Activated T-helper 1 cell treated with anti-CD3 and anti-CD28 coated beads, Interleukin-2, amount 50 U/mL, for 16 hours (primary cell): ENCODE measurements at places on chromosomes 7 and 10.

- no peak for DNase-seq
These were observed 104.2 kb downstream of the COL26A1 start for GRCh38 chr7:101466871-101467270.

DNA sequence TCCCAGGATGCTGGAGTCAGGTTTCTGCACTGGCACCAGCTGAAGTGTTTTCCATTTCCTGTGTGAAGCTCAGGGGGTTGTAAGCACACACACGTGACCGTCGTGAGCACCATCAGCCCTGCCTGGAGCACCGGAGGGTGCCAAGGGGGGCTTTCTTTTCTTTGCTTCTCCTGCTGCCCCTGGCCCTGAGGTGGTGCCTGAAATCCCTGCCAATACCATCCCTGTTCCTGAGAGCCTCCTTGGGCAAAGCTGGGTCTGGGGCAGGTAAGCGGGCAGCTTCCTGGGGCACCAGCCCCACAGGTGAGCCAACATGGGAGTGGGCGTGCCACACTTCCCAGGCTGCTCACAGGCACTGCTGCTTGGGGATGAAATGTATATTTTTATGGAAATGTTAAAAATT, 593.6 kb downstream of the DNAJB6 start:
- no peak for DNase-seq

- DNase-seq, result no peak
These were observed 369.9 kb downstream of the WDR11 start for GRCh38 chr10:121221072-121221471.

DNA sequence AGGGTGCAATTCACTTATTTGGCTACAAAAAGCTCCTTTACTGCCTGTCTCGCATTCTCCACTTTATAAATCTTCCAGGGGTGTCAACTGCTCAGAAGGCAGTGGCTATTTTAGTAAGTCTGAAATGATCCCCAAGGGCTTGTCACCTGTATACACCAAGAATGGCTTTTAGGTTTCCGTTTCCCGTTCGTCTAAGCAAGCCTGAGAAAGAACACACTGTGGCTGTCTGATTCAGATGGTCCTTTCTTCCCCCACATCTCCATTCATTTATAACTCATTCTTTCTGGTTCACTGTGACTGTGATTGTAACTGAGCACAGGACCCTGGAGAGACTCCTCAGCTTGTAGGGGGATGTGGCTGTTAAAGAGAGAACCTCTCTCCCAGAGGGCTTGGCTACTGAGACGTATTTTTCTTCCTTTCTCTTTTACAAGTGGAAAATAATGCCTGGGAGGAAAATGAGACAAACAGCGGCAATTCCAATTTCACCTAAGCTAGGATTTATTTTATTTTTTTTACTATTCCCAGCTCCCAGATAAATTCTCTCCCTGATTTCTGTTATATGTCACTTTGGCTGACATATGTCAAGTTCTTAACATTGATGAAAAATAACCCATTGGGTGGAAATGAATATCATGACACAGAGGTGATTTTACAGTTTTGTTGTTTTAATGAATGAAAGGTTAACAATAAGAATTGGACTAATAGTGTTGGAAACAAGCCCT, 129.3 kb downstream of the FAM107B start:
- no peak for DNase-seq

DNA sequence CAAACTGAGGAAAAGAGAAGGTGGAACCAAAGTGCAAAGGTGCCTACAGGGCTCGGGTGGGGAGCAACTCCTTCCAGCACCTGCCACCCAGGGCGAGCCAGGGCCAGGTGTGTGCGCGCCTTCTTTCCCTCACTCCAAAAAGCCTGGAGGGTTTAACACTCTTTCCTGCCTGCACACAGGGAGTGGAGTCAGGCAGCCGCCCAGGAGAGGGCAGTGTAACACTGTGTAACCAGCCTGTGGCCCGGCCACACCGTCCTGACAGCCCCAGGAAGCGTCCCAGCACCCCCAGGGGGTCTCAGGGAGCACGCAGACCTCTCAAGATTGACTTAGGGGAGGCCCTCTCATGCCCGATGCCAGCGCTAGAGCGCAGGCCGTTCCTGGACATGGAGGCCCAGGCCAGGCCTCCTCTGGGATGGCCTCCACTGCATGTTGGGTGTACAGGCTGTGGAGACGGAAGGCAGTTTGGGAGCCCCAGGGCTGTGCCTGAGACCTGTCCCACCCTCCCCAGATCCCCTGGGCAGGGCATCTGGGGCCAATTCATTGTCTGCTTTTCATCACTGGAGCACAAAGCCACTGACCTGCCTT, 13.4 kb downstream of the BRI3 start:
- DNase-seq, result no peak

GRCh38 chr7:75814407-75814947, 871 bp upstream of the CCL24 start:
- DNase-seq, result no peak

DNA sequence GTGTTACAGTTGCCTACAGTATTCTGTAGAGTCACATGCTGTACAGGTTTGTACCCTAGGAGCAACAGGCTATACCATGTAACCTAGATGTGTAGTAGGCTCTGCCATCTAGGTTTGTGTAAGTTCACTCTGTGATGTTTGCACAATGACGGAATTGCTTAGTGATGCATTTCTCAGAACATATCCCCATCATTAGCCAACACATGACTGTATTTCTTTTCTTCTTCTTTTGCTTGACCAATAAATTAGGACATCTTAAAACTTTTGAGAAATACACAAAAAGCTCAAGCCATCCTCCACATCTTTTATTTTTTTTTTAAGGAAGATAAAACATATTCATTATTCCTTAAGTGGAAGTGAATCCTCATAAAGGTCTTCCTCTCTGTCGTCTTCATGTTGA, 5.4 kb upstream of the PFKFB3 start:
- no peak for DNase-seq

GRCh38 chr10:1465993-1466764, 271.1 kb downstream of the ADARB2 start:
- no peak for DNase-seq

- no peak for DNase-seq
These were observed 27.8 kb downstream of the CAV1 start for GRCh38 chr7:116552602-116553001.

- DNase-seq, result no peak
These were observed 6.2 kb upstream of the CHST15 start for GRCh38 chr10:124099604-124100003.

GRCh38 chr7:141754939-141755338, 9.0 kb upstream of the TAS2R3 start:
- no peak for DNase-seq

DNA sequence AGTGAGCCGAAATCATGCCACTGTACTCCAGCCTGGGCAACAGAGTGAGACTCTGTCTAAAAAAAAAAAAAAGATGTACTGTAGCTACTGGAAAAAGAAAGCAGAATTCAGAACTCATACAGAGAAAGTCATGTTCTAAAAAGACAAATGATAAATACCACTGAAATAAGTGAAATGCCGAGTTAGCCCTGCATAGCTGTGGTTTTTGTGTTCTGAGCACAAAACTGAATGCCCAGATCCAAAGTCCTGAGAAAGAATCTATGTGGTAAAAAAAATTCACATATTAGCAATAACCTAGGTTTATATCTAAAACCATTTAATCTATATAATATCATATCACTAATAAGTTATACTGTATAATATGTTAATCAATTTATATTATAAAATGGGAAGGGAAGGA, 29.3 kb upstream of the HECW1 start:
- DNase-seq, result no peak

- no peak for DNase-seq
These were observed 70.9 kb downstream of the CTBP2 start for GRCh38 chr10:125089469-125089868.

DNA sequence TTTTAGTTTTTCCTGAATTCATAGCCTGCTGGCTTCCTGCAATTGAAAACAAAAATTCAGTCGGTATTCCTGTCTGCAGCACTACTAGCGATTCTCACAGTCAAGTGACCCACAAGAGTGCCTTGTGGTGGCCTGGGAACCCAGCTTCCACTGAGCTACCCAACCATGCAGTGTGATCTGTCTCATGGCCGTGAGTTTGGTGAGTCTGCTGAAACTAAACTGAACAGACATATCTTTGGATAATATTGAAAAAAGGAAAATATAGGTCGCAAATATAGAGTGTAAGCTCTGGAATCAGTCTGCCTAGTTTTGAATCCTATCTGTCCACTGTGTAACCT, 18.1 kb downstream of the ZNF786 start:
- DNase-seq, result no peak

- DNase-seq, result no peak
These were observed 15.7 kb downstream of the PPP3CB start for GRCh38 chr10:73480158-73480557.

DNA sequence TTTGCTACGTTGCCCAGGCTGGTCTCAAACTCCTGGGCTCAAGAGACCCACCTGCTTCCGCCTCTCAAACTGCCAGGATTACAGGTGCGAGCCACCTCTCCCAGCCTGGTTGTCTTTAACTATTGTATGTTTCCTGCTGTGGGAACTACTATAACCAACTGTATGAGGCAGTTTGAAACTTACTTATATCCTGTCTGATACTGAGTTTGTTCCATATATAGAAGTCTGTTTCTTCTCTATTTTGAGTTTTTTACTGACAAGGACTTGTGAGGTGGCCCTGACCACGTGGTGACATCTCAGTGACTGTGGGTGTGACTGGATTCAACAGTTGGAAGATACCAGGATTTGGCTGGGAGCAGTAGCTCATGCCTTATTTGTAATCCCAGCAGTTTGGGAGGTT, 14.2 kb downstream of the FBH1 start:
- DNase-seq, result no peak

- DNase-seq, result no peak
These were observed 229.6 kb downstream of the NSUN6 start for GRCh38 chr10:18421726-18422293.

DNA sequence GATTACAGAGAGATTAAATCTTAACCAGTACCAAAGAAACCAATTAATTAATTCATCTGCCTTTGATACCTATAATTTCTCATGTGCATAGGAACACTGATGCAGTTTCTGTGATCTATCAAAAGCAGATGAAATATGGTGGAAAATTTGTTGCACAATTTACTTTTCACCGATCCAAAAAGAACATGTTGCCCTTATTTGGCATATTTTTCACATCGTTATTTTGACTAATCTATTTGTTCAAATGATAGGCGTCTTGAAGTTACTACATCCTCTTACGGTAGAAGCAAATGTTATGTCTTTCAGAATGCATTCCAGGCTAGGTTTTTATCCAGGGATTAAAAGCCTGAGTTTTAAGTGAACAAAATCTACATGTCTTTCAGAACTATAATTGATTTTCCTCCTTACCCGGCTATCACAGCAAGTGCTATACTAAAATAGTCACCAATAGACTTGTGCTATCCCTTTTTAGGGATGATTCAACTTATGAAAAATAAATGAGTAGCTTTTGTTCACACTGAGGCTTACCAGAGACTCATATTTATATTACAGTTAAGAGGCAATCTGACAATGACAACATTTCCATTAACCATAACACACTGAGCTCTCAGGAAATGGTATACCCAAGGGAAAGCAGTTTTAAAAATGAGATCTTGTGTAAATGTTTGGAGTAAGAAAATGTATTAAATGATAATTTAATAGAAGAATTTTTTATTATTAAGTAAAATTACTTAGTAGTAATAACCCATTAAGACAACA, 16.8 kb upstream of the TES start:
- DNase-seq, result no peak

GRCh38 chr10:101040061-101040460, 9.0 kb downstream of the SFXN3 start:
- DNase-seq, result no peak

DNA sequence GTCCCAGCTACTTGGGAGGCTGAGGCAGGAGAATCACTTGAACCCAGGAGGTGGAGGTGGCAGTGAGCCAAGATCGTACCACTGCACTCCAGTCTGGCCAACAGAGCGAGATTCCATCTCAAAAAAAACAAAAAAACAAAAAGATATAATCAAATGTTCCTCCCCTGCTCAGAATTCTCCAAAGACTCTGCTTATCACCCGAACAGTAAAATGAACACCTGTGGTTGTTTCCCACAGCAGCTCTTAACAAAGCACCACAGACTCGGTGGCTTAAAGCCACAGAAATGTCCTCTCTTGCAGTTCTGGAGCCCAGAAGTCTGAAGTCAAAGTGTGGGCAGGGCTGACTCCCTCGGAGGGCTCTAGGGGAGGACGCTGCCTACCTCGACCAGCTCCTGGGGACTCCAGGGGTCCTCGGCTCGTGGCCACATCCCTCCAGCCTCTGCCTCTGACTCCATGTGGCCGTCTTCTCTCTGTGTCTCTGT, 4.1 kb upstream of the INTS1 start:
- no peak for DNase-seq

- DNase-seq, result no peak
These were observed 263.5 kb downstream of the ADARB2 start for GRCh38 chr10:1473874-1474273.

GRCh38 chr7:16404636-16405035, 16.7 kb downstream of the CRPPA start:
- no peak for DNase-seq

GRCh38 chr7:65307651-65308299, 65.9 kb upstream of the ZNF92 start:
- DNase-seq, result peak; percentile 17

DNA sequence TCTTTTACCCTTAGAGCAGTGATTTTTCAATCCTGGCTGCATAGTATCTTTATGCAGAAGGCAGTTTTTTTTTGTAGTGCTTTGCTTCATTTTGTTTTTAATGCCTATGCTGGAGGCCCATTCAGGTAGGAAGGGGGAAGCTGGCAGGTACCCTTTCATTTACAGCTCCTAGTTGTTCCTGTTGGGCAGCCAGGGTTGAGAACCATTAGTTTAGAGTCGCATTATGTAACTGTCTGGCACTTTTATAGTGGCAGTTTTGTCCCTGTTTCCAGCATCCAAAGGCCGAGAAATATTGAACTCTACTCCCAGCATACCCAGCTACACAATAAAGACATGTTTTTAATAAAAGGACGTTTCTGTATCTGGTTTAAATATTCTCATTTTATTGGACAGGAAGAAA, 110.6 kb downstream of the CCDC3 start:
- DNase-seq, result no peak

- DNase-seq, result no peak
These were observed 40.0 kb upstream of the PTPN12 start for GRCh38 chr7:77497079-77497478.

DNA sequence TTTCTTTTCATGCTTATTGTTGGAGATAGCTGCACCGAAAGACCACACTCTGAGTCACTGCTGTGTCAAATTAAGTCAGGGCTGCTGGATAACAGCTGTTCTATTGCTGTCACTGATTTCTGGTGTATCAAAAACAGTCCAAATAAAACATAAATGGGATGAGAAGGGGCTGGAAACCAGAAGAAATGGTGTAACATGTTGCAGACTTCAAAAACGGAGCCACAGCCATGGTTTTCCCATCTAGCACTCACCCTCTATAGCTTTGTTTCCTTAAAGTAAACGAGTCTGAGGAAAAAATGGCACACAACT, 103.3 kb upstream of the DIP2C start:
- no peak for DNase-seq

DNA sequence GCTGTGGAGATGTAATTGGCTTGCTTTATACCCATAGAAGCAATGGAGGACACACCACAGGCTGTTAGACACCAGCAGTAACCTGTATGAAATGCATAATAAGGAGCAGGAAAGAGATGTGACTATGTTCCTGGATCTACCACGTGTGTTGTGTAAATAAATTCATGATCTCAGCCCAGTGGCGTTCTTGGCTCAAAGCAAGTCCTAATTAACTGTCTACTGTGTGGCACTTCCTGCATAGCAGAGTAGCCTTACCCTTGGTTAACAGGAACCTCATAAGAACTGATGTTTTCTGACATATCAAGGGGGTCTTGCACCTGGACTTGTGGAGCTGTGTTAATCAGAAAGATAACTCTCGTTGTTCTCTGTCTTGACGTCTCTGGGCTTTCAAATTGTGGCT, 25.7 kb upstream of the FAM180A start:
- DNase-seq, result no peak

GRCh38 chr7:48085433-48085791, 3.7 kb upstream of the UPP1 start:
- DNase-seq, result no peak
